SJSA1 (cell line): ENCODE measurements at places on chromosomes 7 and 10. TPM values are rescaled to one million over a fixed set of nuclear protein-coding genes. Genes with fewer than 3 reads are reported as not detected.

Gene EBF3
- total RNA-seq = not detected in 2 replicates

Gene FOXP2
- total RNA-seq = not detected in 2 replicates

Gene PTPRN2
- total RNA-seq = 1.2 and 2.1 TPM in 2 replicates

- DNase-seq = no peak
Measured at GRCh38 chr7:115038158-115038557, 116.3 kb downstream of the MDFIC start.

GRCh38 chr10:79938728-79939406 is 10.0 kb downstream of the SFTPD start:
- DNase-seq = peak; percentile 22

- DNase-seq = no peak
Measured at GRCh38 chr10:107733328-107734130, 569.0 kb upstream of the SORCS1 start.

GRCh38 chr7:23346316-23346715 is 47.2 kb downstream of the MALSU1 start:
- DNase-seq = no peak
